ENCODE measurements at places on chromosomes 16 and 17.
A peak's percentile ranks its signal among the peaks of the same experiment; 100 is the strongest.

DNA sequence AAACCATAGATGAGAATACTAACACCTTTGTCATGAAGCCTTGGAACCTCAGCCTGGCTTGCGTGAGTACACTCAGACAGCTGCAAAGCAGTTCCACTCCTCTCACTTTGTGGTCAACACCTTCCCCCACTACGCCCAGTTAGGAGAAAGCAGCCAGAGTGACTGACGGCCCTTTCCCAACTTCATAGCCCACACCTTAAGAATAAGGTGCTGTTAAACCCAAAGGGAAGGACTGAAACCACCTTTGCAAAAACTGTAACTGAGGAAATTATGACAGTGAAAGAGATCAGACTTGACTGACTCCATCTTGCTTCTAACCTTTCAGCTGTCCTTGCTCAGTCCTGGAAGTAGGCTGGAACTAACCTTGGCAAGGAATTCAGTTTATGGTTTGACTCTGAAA, 13.7 kb downstream of the N4BP1 start:
- no peak for DNase-seq

- DNase-seq, result no peak
Measured at GRCh38 chr17:2701161-2701995, 10.2 kb downstream of the CLUH start.

DNA sequence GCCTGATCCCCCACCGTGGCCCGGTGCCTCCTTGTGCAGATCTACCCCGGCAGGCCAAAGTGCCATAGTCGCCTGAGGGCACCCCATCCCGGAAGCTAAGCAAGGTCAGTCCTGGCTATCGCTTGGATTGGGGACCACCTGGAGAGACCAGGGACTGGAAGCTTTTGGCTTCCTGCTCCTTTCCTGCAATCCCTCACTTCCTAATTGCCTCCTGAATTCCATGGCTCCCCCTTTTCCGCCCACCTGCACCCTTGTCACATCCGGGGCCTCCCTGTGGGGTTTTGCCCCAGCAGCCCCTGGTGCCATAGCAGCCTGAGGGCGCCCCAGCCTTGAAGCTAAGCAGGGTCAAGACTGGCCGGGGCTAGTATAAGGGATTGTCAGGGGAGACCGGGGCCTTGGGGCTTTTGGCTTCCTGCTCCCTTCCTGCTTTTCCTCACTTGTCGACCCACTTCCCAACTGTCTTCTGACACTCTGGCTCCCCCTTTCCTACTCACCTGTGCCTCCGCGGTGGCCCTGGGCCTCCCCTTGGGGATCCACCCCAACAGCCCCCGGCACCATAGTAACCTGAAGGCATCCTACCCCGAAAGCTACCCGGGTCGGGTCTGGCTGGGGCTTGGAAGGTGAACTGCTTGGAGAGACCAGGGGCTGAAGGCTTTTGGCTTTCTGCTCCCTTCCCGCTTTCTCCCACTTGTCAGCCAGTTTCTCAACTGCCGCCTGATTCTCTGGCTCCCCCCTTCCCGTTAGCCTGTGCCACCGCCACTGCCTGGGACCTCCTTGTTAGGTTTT, 2293.6 kb downstream of the TP53TG3F start:
- no peak for DNase-seq

DNA sequence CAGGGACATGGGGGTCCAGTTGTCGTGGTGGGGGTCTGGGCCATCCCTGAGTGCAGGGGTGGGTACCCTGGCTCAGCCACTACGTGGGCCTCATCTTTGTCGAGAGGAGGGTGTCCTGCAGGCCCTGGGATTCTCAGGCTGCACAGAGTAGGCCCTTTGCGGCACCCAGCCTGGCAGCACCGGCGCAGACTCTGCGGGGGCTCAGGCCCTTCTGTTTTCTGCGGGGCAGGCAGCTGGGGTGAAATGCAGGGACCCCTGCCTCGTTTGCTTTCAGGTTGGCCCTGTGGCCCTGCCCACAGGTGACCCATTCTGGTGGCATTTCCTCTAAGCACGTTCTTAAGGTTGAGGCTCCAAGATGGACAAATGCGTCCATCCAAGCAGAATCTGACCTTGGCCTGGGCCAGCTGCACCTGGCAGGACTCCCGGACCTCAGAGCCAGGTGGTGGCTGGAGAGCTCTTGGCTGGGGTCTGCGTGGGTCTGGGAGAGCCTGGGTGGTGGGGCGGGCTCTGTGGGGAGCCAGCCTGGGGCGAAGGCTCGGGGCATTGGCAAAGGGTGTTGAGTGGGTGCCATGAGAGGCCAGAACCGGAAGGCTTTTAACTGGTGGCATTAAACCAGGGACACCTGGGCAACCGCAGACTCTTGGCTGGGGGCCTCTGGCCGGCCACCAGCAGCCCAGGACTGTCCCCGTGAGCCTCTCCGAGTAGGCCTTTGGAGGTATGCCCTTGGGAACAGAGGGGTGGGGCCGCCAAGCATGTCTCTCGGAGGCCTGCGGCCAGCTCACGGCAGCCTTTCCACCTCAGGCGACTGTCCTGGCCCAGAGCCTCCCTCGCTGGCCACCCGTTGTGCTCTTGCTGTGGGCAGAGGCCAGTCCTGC, 16.9 kb downstream of the PRSS27 start:
- DNase-seq, result no peak

- DNase-seq, result no peak
Measured at GRCh38 chr17:3865176-3865575, 19.1 kb upstream of the NCBP3 start.

GRCh38 chr16:49608779-49609178, 235.2 kb downstream of the C16orf78 start:
- no peak for DNase-seq

- DNase-seq, result no peak
Measured at GRCh38 chr17:75109046-75109406, 743 bp upstream of the ARMC7 start.

GRCh38 chr16:9297437-9298113, 206.1 kb downstream of the HAPSTR1 start:
- no peak for DNase-seq

GRCh38 chr17:76820561-76820960, 47.6 kb upstream of the MGAT5B start:
- DNase-seq, result no peak

DNA sequence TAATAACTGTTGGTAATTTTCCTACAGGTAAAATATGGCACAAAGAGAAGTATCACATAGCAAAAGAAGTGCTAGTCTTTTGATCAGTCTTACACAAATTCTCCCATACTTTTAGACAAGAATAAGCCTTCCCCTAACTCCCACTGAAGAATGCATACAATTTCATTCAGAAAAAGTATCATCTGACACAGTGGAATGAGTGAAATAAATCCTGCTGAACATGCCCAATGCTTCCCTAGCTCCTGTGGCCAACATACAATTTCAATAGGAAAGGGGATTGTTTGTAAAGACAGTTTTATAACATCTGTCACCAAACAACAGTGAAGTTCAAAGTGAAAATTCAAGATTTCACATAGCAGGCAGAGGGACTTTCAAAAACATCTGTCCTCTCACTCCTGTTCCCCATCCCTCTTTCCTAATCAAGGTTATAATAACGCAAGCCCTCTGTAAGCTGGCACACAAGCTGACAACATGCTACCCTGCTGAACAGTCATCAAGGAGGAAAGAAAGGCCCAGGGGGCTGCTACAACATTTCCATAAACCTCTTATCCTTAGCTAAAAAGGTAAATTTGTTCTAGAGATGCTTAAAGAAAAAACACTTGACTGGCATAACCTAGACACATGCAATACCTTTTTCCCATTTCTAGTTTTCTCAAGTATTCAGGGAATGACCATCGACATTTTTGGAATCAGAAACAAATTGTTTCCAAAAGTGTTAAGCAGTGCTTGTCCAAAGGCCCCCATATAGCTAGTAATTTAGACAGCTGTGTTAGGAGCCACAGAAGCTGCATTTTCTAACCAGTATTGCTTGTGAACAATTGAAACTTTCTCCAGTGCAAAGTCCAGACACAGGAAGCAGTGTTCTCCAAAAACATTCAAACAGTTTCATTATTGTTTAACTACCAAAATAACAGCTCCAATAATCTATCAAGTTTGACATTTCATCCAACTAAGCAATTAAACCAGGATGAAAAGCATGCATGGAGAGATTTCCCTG, 11.5 kb upstream of the RFFL start:
- no peak for DNase-seq

- no peak for DNase-seq
Measured at GRCh38 chr16:53576904-53577303, 73.9 kb upstream of the AKTIP start.

GRCh38 chr17:14818469-14818868, 446.7 kb downstream of the PMP22 start:
- DNase-seq, result no peak

- no peak for DNase-seq
Measured at GRCh38 chr17:32516940-32517701, 30.3 kb downstream of the CDK5R1 start.

DNA sequence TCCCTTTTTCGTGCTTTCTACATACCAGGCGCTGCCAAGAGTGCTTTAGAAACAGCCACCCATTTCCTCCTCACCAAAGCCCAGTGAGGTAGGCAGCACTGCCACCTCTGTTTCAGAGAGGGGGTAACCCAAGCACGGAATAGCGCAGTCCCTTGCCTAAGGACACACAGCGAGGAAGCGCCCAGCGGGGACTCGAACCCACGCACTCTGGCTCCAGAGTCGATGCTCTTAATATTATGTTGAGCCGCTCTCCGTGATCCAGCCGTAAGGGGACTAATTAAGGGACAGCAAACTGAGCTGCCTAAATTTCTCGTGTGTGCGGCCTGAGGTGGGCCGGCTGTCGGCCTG, 497 bp downstream of the CES1 start:
- DNase-seq, result no peak

- no peak for DNase-seq
Measured at GRCh38 chr16:72897707-72898106, 150.2 kb downstream of the ZFHX3 start.

- no peak for DNase-seq
Measured at GRCh38 chr16:27199235-27199586, 4.1 kb upstream of the KDM8 start.

- DNase-seq, result no peak
Measured at GRCh38 chr17:38942696-38943334, 17.4 kb downstream of the LASP1NB start.

DNA sequence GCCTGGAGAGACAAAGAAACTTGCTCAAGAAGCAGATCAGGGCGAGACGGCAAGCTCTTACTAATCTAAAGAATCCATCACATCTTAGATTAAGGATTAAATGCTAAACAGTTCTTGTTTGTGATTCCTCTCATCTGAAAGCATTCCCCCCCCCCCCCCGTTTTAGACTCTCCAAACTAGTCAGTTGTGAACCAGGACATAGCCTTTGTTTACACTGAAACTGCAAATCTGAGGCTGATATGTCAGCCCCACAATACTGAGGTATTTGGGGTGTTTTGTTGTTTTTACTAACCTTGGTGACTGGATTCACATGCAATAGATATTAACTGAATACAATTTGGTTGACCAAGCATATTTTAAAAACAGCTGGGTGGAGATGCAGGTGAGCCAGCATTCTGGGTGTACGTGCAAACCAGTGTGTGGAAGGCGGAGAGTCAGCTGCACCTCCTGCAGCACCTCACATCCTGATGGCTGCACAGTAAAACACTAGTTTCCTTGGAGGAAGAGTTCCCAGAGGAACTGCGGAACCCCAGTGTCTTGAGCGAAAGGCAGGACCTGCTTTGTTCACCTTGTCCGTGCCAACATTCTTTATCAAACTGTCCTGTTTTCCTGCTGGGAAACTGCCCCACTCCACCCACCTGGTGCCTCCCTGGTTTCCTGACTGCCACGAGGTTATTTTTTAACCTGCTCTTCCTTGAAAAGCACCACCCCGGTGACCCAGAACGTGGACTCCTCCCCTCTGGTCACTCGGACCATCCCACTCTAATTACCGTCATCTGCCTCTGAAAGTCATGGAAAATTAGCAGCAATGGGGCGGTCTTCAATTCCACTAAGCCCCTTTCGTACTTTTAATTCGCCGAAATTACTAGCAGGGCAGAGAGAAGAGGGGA, 1.2 kb upstream of the YPEL2 start:
- no peak for DNase-seq

- DNase-seq, result no peak
Measured at GRCh38 chr16:47847220-47847970, 308.4 kb downstream of the ABCC12 start.

- no peak for DNase-seq
Measured at GRCh38 chr16:12532871-12533610, 270.6 kb downstream of the CPPED1 start.

- no peak for DNase-seq
Measured at GRCh38 chr16:9225527-9226316, 134.3 kb downstream of the HAPSTR1 start.

GRCh38 chr16:31093132-31093703, 1.4 kb downstream of the VKORC1 start:
- DNase-seq, result no peak

- no peak for DNase-seq
Measured at GRCh38 chr17:73725794-73726515, 81.7 kb upstream of the SDK2 start.

DNA sequence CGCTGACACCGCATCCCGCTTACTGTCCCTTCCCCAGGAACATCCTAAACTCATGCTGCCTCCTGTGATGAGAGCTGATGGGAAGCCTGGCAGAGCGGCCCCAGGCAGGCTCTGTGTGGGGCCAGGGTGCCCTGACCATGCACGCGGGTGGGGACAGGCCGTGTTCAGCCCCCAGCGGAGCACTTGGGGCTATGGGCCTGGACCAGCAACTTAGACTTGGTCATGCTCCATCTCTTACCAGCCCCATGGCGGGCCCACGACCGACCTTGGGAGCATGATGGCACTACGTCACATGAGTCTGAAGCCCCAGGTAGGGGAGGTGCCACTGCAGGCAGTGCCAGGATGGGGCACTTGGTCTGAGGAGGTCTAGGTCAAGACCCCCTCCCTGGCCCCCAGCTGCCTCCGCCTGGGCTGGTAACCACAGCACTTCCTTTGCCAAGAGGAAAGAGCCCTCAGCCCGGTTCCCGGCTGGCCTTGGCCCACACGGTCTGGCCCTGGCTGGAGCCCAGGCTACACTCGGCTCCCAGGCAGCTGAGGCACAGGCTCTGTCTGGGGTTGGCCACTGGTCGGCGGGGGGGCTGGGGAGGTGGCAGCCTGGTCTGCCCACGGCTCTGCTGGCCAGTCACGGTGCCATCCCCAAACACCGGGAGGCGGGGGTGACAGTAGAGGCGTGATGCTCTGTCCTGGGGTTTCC, 25.7 kb downstream of the BAHCC1 start:
- DNase-seq, result no peak

- DNase-seq, result peak; percentile 40
Measured at GRCh38 chr17:1227917-1228780, 42.1 kb upstream of the BHLHA9 start.

DNA sequence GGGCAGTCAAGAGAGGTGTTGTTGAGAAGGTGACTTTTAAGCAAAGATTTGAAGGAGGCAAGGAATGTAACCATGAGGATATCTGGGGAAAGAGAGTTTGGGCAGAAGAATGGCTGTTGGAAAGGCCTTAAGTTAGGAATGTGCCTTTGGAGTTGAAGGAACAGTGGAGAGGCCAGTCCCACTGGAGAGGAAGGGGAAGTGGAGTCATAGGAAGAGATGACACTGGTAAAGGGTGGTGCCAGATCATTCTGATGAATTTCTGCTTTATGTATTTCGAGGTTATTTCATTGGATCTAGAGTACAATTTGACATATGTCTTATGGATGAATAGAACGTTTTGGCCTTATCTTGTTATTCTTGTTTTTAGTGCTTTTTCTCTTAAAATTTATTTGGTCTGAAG, 93.5 kb downstream of the WWP2 start:
- DNase-seq, result no peak

GRCh38 chr17:28773736-28774135, 29.9 kb downstream of the TRAF4 start:
- no peak for DNase-seq
